ENCODE measurements at places on chromosomes 1 and 21.

DNA sequence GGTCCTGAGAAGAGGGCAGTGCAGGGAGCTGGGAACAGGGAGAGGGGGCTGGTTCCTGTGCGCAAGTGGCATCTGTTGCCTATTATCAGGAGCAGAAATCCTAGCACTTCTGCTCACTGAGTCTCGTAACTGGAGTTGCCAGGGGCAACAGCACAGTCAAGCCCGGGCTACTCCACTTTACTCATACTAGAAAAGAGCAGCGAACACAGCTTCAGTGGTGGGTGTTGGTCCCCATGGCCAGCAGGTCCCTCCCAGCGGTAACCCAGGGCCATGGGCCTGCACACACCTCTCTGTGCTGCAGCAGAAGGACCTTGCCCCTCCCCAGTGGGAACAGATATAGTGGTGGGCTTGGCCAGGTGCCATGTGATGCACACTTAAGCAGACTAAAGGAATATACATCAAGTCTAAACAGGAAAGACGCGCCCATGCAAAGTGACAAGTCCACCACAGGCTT is 8.5 kb downstream of the PYCR2 start:
- DNase-seq: no peak

GRCh38 chr1:88237058-88237457 is 447.0 kb upstream of the PKN2 start:
- no peak for DNase-seq

DNA sequence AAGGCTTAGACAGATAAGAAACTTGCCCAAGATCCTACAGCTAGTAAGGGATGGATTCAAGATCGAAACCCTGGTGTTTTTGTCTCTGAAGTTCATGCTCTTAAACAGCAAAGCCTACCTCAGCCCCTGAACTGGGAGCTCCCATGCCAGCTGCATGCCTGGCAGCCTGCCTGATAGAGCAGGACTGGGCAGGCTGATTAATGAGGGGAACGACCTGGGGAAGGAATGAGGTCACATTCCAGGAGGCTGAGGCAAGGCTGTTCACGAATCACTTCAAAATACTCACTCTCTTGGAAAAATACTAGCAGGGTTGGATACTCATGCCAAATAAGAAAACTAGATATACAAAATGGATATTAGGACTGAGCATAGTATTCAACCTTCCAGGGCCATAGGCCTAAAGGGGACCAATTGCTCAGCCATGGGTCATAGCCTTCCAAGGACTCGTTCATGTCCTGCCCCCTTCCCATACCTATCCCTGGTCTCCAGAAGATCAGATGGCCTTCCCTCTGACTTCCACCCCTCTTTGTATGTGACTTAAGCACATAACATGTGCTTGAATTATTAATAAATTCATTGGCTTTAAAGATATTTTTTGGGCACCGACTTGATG is 15.6 kb upstream of the TACSTD2 start:
- DNase-seq: no peak

DNA sequence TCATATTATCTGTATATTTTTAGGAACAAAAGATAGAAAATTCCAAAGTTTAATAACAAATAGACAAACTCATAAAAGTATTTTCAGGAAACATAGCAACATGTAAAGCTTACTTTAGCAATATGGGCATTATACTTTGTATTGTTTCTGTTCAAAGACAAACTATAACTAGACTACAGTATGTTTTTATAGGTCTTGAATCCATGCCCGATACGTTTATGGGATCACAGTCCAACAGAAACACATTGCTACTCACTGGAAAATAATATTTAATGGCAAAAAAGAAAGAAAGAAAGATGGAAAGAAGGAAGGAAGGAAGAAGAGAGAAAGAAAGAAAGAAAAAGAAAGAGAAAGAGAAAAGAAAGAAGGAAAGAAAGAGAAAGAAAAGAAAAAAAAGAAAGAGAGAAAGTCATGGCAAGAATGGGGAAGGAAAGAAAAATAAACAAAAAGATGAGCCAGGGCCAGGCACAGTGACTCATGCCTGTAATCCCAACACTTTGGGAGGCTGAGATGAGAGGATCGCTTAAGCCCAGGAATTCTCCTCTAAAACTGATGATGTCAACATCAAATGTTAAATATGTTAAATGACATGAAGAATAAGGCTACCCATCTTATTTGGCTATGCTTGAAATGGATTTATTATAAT is 32.7 kb downstream of the TM2D1 start:
- DNase-seq: no peak

DNA sequence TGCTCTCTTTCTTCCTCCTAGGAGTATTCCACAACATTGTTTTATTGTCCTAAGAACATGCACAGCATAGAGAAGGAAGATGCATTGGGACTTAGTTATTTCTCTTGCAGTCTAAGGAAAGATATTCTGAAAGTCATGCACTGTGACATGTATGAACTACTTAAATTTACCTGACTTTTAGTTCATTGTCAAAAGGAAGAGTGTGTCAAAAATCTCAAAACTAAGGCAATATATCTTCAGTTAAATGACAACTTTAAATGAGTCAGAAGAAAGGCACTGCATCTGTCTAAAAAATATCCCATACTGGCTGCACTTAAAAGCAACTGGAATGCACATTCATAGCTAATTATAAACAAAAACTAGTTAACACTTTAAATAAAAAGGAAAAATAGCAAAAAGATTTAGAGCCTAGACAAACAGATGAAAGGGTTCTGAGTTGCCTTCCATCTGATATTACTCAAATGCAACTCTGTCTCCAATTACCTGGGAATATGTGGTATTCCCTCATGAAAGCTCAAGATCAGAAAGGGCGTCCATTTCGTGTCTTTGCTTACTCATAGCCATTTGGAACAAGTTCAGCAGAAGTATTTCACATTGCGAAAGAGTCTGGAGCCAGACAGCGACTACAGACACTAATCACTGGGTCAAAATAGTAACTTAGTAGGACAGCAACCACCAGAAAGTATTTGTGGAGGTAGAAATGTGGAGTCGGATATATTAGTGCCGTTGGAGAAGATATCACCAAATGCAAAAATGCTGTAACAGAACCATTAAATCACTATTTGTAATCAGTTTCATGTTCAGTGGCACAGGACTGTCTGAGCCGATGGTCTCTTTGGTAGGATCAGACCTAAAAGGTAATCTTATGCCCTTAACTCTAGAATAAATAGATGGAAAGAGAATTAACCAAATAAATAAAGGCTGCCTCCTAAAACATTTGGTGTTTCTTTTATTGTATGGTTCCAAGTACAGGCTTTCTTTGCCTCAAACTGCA is 225.7 kb downstream of the GREM2 start:
- no peak for DNase-seq

DNA sequence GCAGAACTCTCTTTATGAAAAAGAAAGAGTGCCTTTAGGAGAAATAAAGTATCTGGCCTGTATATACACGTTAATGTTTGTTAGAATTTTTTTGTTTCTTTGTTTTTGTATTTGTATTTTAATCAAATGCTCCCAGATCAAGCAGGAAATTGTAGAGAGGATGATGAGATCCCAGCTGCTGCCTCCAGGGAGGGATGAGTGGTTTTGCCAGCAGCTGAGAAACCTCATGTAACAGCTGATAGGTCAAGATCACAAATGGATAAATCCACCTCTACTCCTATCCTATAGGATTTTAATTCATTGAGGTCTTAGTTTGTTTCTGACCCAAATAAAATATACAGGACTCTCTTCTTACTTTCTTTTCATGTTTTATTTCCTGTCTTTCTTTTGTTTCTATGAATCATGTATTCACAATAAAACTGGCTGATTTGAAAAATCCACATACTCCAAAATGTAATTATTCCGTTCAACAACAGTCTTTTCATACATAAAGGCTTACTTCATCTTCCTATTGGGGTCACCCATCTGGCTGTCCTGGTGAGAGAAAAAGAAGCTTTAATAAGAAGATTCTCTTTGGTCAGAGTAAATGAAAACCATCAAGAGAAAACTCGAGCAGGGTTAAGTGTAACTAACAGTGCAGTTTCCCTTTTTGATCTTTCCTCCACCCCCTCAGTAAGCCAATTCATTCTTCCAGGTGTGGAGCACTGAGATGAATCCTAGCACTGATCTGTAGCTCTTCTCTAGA is 129.3 kb upstream of the PLPPR5 start:
- no peak for DNase-seq

DNA sequence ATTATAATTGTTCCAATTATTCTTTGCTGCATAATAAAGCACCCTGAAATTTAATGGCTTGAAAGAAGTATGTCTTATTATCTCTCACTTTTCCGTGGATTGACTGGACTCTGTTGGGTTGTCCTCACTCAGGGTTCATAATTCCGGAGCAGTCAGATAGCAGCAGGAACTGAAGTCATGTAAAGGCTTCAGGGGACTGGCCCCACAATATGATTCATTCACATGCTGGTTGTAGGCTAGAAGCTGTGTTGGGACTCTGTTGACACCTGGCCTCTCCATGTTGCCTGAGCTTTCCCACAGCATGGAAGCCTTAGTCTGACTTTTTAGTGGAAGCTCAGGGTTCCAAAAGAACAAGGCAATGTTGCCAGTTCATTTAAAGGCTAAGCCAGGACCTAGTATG is 367.1 kb upstream of the ADGRL2 start:
- no peak for DNase-seq

- no peak for DNase-seq
Measured at GRCh38 chr1:22613951-22614350, 22.5 kb upstream of the C1QA start.

DNA sequence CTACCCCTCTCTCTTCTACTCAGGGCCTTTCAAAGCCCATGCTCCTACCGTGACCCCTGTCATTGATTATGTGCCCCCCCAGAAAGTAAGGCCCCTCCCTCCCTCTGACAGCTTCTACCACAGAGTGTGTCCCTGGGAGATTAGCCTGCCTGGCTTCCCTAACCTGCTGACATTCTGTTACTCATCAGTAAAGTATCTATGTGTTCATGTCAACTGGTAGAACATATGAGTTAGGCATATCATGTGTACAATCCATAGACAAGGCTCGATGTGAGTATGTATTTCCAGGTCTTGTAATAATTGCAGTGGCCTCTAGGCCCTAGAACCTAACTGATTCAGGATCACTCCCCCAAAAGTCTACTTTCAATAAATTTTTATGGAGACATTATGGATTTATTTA is 120.0 kb downstream of the GIPC2 start:
- no peak for DNase-seq

- DNase-seq: no peak
Measured at GRCh38 chr1:71464016-71464415, 383.2 kb upstream of the ZRANB2 start.

GRCh38 chr1:233294913-233295236 is 650 bp downstream of the PCNX2 start:
- DNase-seq: no peak

All from stimulated activated CD4-positive, alpha-beta T cell treated with anti-CD3 and anti-CD28 coated beads, Interleukin-1b, Interleukin-23, amount 100 ng/mL, for 1 hour (primary cell).